ENCODE measurements at places on chromosomes 12 and 14.

GRCh38 chr12:123150275-123150743 lies 581 bp downstream of the PITPNM2 start:
- no peak for DNase-seq

DNA sequence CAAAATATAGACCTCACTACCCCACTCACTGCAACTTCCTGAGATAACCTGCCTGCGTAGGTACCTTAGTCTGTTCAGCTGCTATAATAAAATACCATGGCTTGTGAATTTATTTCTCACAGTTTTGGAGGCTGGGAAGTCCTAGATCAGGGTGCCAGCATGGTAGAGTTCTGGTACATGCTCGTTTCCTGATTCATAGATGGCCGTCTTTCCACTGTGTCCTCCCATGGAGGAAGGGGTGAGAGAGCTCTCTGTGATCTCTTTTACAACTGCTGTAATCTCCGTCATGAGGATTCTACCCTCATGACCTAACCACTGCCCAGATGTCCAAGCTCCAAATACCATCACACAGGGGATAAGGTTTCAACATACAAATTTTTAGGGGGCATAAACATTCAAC lies 49.7 kb downstream of the KCNA1 start:
- no peak for DNase-seq

DNA sequence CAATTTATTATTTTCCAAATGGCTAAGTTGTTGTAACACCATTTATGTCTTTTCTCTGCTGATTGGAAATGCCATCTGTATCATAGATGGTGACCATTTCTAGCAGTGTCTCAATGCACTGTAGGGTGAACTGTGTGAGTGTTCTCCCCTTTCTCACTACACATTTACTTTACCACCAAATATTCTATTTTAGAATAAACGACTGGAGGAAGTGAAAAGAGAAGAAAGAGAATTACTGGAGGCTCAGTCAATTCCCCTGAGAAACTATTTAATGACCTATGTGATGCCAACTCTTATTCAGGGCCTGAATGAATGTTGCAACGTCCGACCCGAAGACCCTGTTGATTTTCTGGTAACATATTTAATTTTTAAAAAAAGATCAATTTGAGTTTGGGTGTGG lies 15.5 kb upstream of the PAPOLA start:
- DNase-seq = no peak

GRCh38 chr12:45246236-45246635 lies 30.3 kb downstream of the ANO6 start:
- DNase-seq = no peak

DNA sequence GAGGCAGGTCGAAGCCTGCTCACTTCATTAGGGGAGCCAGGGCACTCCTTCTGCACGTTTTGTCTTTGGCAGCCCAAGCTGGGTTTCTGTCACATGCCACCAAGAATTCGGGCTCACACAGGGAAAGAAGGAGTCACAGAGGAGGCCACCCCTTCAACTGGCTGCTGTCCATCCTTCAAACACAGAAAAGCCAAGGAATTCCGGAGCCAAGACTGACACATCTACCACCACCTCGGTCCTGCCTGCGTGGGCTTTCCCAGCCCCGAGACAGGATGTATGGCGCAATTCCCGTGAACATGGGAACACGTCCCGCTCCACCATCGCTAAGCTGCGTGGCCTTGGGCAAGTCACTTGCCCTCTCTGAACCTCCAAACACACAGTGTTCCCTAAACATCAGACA lies 70.4 kb downstream of the NCOR2 start:
- DNase-seq = peak; percentile 80

GRCh38 chr14:93676416-93676958 lies 111.8 kb downstream of the PRIMA1 start:
- DNase-seq = no peak

- DNase-seq = no peak
These were observed 263.1 kb upstream of the FAR2 start for GRCh38 chr12:28885928-28886327.

DNA sequence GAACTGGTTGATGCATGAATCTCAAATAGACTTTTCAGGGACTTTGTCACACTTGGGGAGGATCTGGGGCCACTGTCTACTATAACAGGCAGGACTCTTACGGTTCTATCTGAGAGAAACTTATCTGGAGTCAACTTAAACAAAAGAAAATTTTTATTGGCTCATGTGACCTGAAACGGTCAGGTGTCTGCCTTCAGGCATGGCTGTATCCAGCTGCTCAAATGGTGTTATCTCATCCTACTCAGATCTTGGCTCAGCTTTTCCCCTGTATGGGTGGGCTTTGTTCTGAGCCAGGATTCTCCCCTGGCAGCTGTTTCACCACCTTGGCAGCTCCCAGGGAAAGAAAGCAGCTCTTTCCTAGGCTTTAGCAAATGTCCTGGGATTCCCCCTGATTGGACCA lies 183.2 kb upstream of the MYL2 start:
- DNase-seq = no peak

DNA sequence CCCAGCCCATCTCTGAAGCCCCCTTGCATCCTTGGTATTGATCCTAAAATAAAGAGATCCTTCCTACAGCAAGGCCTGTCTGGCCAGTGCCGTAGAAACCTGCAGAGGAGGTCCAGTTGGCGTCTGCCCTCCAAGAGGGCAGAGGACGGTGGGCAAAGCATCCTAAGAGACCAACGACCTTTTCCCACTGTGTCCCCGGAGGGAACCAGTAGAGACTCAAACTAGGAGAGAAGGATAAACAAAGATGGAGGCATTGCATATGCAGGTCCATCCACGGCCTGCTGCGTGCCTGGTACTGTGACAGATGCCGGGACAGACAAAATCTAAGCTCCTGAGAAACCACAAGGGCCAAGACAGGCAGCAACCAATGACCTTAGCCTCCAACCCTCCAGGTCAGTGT lies 3.8 kb downstream of the NCKAP5L start:
- no peak for DNase-seq

GRCh38 chr12:131511391-131511802 lies 199.5 kb upstream of the SFSWAP start:
- DNase-seq = peak; percentile 11

GRCh38 chr12:34625116-34625515 lies 602.8 kb downstream of the ALG10 start:
- peak; percentile 15 for DNase-seq

- DNase-seq = no peak
These were observed 11.1 kb upstream of the NINJ2 start for GRCh38 chr12:674272-674781.

DNA sequence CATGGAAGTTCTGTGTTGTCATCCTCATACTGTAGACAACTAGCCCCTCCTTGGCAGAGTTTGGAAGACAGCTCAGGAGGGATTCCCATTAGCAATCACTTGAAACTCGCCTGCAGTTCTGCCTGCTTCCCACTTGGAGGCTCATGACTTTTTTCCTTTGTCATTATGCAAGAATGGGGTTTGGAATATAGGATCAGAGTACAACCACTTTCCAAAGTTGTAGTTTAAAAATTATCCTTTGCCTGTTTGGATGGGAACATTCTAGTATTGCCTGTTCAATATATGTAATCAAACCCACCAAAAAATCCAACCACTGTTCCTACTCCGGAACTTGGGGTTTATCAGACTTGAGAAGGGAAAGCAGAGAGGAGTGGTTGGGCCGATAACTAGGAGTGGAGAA lies 2.1 kb upstream of the GPD1 start:
- DNase-seq = peak; percentile 60

- DNase-seq = no peak
These were observed 18.8 kb downstream of the ACVRL1 start for GRCh38 chr12:51926064-51926632.

DNA sequence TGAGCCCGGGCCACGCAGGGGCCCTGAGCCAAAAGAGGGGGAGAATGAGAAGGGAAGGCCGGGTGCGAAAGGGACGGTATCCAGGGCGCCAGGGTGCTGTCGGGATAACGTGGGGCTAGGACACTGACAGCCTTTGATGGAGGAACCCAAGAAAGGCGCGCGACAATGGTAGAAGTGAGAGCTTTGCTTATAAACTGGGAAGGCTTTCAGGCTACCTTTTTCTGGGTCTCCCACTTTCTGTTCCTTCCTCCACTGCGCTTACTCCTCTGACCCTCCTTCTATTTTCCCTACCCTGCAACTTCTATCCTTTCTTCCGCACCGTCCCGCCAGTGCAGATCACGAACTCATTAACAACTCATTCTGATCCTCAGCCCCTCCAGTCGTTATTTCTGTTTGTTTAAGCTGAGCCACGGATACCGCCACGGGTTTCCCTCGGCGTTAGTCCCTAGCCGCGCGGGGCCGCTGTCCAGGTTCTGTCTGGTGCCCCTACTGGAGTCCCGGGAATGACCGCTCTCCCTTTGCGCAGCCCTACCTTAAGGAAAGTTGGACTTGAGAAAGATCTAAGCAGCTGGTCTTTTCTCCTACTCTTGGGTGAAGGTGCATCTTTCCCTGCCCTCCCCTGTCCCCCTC lies 3.0 kb downstream of the SSTR1 start:
- peak; percentile 72 for DNase-seq

DNA sequence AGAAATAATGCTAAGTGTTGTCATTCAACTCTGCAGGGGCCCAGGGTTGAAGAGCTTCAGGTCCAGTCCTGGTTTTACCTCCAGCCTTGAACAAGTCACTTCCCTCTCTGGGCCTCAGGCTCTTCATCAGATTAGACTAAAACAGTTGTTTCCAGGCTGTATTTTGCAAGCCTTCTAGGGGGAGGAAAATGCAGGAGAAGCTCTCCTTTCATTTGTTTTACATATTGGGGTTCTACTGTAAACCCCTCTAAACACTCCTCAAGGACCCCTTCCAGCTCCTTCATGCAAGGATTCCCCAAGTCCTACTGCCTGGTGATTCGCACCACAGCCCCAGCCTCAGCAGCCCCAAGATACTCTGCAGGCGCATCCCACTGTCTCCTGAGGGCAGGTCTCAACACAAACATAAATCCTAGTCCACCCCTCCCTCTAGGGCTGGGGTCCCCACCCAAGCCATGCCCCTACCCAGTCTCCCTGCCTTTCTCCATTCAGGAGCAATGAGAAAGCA lies 2.7 kb downstream of the SDR9C7 start:
- peak; percentile 71 for DNase-seq

- no peak for DNase-seq
These were observed 116.7 kb downstream of the BEGAIN start for GRCh38 chr14:100470523-100470897.

DNA sequence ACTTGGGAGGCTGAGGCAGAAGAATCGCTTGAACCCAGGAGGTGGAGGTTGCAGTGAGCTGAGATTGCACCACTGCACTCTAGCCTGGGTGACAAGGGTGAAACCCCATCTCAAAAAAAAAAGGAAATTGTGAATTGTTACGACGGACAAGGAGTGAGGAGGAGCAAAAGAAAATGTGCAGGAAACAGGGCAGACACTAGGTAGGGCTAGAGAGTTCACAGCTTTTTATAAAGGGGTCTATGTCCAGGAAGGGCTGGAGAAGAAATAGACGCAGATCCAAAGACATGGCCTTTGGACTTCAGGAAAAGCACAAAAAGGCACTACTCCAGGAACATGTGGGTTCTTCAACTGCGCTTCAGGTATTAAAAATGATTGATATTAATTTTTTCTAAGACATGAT lies 34.4 kb downstream of the ATG14 start:
- DNase-seq = no peak

GRCh38 chr12:102549691-102550090 lies 69.3 kb upstream of the IGF1 start:
- DNase-seq = no peak

Measured in AG10803 (cell line).